ENCODE measurements at places on chromosomes 1 and 21.

DNA sequence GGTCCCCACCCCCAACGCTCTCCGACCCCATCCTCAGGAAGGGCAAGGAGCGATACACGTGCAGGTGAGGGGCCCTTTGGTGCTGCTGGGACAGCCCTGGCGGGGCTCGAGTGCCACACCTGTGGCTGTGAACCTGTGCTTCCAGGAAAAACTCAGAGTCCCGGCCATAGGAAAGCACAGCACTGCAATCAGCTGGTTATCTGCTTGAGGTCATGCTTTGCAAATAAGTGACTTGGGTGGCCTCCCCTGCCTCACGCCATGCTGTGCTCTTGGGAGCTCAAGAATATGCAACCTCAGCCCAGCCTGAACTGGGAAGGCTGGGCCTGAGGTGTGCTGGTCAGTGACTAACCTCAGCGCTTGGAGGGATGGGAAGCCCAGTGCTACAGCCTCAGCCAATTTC, 36.5 kb upstream of the ARHGEF16 start:
- H3K27me3 ChIP-seq, result peaks cover 55% of the 10 kb centered on the region
- no peak overlapping the region for H3K4me3 ChIP-seq
- H3K27ac ChIP-seq, result no peak overlapping the region
- no peaks in the 10 kb centered on the region for H3K36me3 ChIP-seq
- no peak for ATAC-seq

GRCh38 chr21:43591571-43591970, 67.7 kb downstream of the HSF2BP start:
- H3K27me3 ChIP-seq, result peaks cover 48% of the 10 kb centered on the region
- no peak overlapping the region for H3K4me3 ChIP-seq
- no peaks in the 10 kb centered on the region for H3K4me1 ChIP-seq
- ATAC-seq, result no peak
- no peak overlapping the region for H3K27ac ChIP-seq

- peaks cover 100% of the 10 kb centered on the region for H3K4me1 ChIP-seq
- no peak for ATAC-seq
These were observed 48.5 kb upstream of the ECE1 start for GRCh38 chr1:21338573-21339355.

DNA sequence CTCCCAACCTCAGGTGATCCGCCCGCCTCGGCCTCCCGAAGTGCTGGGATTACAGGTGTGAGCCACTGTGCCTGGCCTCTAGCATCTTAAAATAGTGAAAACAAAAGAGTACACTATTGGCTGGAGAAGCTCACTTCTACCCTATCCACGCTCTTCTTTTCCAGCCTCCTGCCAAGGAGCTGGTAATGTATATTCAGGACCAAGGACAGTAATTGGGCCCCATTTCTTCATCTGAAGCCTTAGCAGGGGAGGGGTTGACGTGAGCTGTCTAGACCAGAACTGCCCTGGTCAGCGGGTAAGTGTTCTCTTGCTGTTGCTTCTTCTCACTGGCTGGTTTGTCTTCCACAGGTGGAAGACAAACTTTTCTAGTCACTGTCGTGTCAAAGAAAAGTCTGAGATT, 70.2 kb downstream of the DNM3 start:
- H3K4me1 ChIP-seq, result no peaks in the 10 kb centered on the region
- ATAC-seq, result no peak
- H3K27me3 ChIP-seq, result no peaks in the 10 kb centered on the region
- no peak overlapping the region for H3K27ac ChIP-seq

GRCh38 chr21:26587736-26588201, 14.7 kb upstream of the CYYR1 start:
- no peak for ATAC-seq
- H3K27ac ChIP-seq, result no peak overlapping the region
- H3K36me3 ChIP-seq, result no peaks in the 10 kb centered on the region
- H3K27me3 ChIP-seq, result no peaks in the 10 kb centered on the region

- H3K36me3 ChIP-seq, result peaks cover 46% of the 10 kb centered on the region
- H3K27me3 ChIP-seq, result no peaks in the 10 kb centered on the region
- H3K4me3 ChIP-seq, result no peak overlapping the region
- no peak for ATAC-seq
- no peak overlapping the region for H3K27ac ChIP-seq
These were observed 7.8 kb downstream of the UBE2G2 start for GRCh38 chr21:44793592-44794374.
